ENCODE measurements at places on chromosomes 11 and 22.
A peak's percentile ranks its signal among the peaks of the same experiment; 100 is the strongest.

GRCh38 chr22:38927033-38927781, 30.2 kb upstream of the APOBEC3A start:
- DNase-seq = no peak

DNA sequence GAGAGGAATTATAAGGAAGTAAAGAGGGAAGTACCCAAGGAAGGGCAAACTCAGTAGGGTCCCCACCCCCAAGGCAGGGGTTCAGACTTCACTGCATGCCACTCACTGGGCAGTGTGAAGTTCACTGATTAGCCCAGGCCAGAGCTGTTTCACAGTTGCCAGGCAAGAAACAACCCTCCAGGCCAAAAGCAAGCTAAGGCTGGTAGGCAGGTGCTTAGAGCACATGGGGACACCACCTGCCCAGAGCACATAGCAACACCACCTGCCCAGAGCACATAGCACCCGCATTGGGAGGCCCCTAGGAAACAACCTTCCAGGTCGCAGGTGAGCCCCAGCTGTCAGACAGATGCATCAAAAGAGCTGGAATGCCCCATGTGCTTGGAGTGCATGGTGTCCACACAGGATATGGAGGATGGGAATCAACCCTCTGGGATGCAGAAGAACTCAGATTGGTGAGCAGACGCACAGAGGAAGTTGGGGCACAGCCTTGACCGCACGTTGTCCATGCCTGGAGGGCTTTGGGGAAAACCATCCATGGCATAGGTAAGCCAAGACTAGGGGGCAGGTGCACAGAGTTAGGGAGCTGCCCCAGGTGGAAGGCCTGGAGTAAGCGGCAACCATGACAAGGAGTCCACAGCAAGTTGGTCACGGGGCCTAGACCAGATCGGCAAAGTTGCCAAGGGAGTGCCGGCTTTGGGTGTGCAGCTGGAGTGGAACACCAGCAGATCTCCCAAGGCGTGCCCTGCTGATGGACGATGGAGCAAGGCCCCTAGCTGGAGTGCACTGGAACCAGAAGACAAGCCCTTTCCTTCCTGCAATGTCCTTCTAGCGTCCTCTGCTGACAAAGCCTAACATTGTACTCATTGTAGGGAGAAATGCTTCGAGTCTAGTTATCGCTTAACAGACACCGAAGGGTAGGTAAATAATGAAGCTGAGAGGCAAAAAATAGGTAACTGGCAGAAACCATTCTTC, 7.8 kb upstream of the TMEM216 start:
- DNase-seq = no peak

DNA sequence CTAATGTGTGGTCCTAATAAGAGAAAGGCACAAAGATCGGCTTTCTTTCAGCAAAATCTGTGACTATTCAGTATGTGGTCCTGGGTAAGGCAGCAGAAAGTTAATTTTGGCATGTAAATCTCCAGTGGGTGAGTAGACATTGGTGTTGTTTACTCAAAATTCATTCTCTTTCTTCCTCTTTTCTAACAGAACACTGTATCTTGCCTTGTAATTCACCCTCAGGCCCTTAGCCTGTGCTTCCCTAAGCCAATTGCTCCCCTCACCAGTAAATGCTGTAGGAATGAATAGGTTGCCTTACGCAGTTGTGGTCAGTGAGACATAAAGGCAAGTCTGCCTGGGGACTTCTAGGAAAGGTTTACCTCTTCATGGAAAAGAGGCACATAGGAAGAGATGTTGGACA, 49.9 kb upstream of the PDE3B start:
- no peak for DNase-seq

DNA sequence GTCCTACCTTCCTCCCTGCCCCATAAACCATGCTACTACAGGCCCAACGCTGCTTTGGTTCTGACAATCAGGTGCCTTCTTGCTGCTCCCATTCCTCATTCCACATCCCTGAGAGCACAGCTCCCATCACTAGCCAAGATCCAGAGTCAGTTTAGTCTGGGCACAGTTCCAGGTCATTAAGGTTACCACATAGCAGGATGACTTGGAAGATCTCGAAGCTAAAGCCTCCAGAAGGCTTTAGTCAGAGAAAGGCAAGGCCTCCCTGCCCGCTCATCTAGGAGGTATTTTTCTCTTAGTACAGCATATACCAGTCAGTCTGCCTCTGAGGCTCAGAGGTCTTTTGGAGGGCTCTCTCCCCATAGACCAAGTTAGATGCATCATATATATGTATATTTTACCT, 30.3 kb downstream of the TRIM66 start:
- DNase-seq = no peak

- DNase-seq = peak; percentile 87
Observed at GRCh38 chr22:44735518-44736428, 16.6 kb upstream of the ARHGAP8 start.

- no peak for DNase-seq
Observed at GRCh38 chr11:36417154-36417553, 92.9 kb downstream of the TRAF6 start.

DNA sequence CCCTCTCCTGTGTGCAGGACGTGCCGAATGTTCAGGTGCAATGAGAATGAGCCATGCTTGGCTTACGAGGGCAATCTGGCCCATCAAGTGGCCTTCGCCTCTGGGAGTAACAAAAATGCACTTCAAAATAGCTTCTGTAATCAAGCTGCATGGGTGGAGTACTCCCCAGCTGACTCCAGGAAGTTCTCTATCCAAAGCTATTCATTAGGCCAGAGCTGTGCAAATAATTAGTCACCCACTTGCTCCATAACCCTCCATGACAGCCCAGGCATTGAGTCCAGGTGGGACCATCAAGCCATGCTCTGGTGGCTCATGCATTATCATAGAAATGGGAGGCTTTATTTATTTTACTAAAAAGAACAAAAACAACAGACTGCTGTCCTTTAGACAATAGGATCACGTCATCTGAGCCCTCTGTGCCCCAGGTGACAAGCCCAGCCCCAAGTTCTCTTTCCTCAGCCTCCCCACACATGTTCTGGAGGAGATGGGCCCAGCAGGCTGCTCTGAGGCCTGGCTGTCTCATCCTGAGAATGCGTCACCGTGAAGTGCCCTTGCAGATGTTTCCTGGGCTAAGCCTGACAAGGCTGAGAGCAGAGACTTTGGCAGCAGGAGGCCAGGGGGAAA, 244.7 kb downstream of the ETS1 start:
- DNase-seq = peak; percentile 55

DNA sequence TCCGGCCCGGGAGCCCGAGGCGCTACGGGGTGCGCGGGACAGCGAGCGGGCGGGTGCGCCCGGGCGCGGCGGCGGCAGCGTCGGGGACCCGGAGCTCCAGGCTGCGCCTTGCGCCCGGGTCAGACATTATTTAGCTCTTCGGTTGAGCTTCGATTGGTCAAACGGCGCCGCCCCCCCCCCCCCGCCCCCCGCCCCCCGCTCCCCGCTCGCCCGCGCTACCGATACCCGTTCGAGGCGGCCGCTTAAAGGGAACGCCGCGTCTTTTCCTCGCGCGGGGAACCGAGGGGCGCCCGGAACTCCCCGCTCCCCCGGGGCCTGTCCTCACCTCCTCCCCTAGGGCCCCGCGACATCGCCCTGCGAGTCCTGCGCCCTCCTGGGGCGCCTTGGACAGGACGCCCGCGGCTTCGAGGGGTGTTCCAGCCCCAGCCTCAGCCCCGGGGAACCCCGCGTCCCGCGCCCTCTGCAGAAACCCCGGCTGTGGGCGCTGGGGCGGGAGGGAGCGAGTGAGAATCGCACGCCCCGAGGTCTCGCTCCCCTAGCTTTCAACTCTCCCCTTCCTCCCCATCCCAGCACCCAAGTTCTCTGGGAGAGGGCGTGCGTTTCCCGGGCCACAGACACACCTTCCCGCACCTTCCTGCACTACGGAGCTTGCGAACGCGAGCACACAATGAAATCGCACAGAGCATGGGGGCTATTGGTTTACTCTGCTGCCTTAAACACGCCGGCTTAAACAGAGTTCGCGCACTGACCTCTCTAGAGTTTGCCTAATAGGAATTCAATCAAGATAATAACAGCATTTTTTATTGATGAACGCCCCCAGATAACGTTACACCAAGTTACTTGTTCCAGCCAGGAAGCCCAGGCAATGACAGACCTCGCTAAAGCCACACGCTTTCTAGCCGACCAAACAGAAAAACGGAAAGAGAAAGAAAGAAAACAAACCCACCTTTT, at the start of gene BDNF:
Gene BDNF (minus strand): TSS at position 105 of the 951 bp plus-strand sequence. CDS start 41,891 bp downstream, outside the sequence.
- no peak for DNase-seq

- DNase-seq = no peak
Observed at GRCh38 chr11:95435628-95436353, 204.8 kb upstream of the SESN3 start.

GRCh38 chr11:117444711-117445658, 117.3 kb downstream of the CEP164 start:
- no peak for DNase-seq

- no peak for DNase-seq
Observed at GRCh38 chr22:24836282-24836681, 30.3 kb downstream of the SGSM1 start.
